A549 treated with CpdA at 1 μM for 4 hours (cell line): ENCODE measurements at places on chromosomes 6 and 20. TPM values are rescaled to one million over a fixed set of nuclear protein-coding genes. Genes with fewer than 3 reads are reported as not detected.

Gene RFX6
- not detected in 5 replicates for total RNA-seq

Gene DEFB118
- total RNA-seq = not detected in 5 replicates

Gene CSE1L
- 96.8 to 101 TPM (median 98.5 TPM) in 5 replicates for total RNA-seq

Gene EPHA7
- total RNA-seq = 0.06 to 0.09 TPM (median 0.08 TPM) in 5 replicates

Gene NKAIN2
- total RNA-seq = not detected in 5 replicates
